AG09309 (cell line): ENCODE measurements at places on chromosomes 2 and 18.

GRCh38 chr2:214896274-214896673, 86.8 kb upstream of the BARD1 start:
- DNase-seq = no peak

DNA sequence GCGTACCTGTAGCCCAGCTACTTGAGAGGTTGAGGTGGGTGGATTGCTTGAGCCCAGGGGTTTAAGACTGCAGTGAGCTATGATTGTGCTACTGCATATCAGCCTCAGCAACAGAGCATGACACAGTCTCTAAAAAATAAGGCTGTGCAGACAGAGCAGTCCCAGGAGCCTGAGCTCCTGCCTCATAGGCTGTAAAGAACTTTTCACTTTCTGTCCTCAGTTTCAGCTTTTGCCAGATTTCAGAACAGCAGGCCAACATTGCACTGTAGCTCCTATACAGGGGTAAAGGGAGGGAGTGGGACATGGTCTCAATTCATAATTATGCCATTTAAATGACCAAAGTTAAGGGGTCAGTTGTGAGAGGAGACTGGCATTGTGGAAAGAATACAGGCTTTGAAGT, 150.6 kb downstream of the GALNT1 start:
- DNase-seq = no peak

DNA sequence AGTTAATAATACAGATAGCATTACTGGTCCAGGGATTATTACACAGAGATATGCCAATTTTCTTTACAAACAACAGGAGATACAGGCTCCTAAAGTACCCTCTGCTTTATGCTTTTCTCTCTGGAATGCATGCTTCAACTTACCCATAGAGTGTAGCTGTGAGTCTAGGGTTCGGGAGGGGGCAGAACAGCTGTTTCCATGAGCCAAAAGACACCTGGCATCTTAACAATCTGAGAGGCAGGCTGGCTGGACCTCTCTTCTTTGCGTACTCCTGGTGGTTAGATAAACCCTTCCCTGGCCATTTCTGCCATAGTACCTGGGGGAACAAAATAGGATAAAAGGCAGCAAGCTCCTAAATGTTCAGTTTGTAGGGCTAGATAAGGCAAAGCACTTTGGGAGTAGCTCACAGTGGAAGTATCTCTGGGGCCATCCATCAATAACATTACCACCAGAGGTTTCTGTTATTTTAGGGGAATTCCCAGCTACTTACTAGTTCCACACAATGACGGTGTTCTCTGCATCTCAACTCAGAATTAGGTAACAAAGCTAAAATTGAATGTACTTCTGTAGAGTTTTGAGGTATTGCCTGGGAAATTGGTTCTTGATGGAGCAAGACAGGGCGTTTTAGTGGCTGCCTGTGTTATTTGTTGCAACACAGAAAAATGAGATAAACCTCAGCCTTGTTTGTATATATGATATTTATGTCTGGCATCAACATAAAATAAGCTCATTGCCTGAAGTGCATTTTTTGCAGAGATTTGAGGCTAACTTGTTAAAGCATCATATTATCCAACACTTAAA, 6.2 kb upstream of the CCDC85A start:
- DNase-seq = no peak

- DNase-seq = no peak
These were observed 123.2 kb downstream of the LYPD6B start for GRCh38 chr2:149161481-149162225.

DNA sequence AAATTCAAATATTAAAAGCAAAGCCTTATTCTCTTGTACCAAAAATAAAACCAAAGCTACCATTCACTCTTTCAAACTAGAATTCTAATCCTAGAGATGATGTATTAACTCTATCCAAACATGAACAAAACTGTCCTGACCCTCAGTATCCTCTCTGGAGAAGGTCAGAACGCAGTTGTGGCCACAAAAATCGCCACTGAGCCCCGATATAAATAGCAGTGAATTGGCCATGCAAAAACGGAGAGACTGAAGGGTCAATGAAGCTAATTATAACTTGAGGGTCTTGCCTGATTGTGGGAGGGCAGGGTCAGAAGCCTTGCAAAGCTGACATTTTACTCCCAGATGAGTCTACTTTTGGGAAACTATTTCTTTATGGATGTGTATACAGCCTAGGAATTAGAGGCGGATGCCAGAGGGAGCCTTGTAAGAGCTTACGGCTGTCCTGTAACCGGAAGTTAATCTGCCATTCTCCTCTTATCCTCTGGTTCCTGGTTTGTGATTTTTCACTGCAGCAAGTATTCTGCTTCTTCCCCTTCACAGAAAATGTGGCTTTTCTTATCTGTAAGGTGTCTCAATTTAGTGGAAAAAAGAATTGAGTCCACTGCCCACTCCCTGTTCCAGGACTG, 28.1 kb downstream of the CAVIN2 start:
- DNase-seq = no peak

- DNase-seq = no peak
These were observed 132.3 kb upstream of the RIOK3 start for GRCh38 chr18:23320709-23321236.
